ENCODE measurements at places on chromosomes 11 and 22.
A peak's percentile ranks its signal among the peaks of the same experiment; 100 is the strongest.

DNA sequence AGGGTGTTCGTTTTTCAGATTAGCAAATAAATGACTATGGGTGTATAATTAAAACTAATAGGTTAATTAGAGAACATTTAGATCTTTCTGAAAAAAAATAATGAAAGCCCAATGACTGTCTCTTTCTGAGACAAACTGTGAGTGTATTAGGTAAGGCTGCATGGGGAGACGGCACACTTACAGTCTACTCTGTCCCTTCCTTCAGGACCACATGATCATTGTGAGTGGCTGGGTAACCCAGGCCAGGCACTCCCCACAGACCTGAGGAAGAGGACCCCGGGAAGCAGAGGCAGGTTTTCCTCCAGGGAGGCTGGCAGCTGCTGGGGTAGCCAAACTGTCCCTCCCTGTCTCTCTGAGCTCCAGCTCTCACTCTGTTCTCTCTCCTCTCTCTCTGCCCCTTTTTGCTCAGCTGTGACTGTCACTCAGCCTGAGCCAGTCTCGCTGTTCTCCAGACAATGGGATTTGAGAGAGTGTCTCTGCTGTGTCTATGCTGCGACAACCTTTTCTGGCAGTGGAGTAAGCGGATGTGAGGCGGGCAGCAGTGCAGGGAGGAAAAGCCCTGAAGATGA lies 83.1 kb upstream of the NCAM1 start:
- no peak for DNase-seq

GRCh38 chr11:70040869-70041501 lies 37.1 kb upstream of the ANO1 start:
- no peak for DNase-seq

DNA sequence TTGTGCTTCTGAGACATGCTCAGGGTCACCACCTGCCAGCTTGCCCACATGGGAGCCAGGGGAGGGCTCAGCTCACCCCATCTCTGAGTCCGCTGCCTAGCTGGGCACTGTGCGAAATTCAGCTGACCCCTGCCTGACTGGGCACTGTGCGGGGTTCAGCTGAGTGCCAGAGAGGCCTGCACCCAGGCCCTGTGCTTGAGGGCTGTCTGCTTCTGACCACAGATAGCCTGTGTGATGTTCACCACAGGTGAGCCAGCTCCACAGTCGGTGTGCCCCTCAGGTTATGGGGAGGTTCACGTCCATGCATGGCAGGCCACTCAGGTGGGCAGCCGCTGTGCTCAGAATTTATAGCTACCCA lies 84.5 kb upstream of the SUSD2 start:
- no peak for DNase-seq

DNA sequence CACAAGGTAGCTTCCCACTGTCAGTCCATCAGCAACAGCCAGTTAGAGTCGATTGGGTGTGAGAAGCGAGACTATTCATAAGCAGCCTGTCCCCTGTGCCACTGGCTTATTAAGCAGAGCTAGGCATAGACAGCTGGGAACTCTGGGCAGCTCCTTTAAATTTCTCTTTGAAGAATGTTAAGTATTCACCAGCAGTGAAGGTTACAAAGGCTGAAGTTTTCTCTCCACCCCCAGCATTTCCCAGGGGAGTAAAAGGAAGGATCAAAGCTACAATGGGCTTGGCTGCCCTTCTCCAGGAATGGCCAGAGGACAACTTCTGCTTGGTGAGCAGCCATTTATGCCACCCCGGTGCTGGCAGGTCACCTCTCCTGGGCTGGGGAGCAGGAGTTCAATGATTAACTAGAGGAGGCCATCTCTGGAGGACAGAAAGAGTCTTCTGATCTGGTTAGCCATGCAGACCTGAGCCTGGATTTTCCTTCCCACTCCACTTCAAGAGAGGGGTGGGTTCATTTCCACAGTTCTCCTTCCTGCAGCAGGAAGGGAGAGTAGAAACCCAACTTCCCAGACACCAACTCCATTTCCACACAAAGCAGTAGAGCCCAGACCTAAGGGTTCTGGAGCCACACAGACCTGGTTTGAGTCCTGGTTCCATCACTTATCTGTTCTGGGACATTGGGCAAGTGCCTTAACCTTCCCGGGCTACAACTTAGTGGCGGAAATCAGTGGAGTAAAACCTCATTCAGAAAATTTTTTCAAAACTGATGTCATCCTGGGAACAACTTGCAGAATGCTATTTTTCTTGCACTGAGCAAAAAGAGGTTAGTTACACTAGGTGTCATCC lies 22.6 kb downstream of the POU2AF3 start:
- no peak for DNase-seq

- no peak for DNase-seq
Measured at GRCh38 chr11:17098658-17099057, 21.2 kb upstream of the RPS13 start.

DNA sequence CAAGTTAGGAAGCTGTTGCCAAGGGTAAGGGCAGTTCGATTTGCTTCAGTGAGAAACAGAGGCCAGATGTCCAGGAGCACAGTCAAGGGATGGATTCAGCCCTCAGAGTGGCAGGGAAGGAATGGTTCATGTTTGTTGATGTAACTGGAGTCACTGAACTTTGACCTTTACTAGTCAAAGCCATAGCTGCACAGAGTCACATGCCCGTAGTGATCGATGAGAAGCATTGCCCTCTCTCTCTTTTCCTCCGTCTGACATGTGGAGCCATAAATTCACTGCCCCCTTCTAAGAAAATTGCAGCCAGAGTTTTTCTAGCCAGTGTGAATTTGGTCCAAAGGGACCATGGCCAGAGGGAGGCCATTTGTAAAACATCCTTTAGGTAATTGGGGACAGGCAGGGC lies 124.1 kb upstream of the MTNR1B start:
- DNase-seq = no peak

- no peak for DNase-seq
Measured at GRCh38 chr22:20268279-20269012, at the start of gene RTN4R. Gene RTN4R (minus strand): TSS chr22:20268318. CDS start chr22:20268092, 226 bp downstream.

- no peak for DNase-seq
Measured at GRCh38 chr11:1235901-1236315, 13.0 kb downstream of the MUC5B start.

- peak; percentile 62 for DNase-seq
Measured at GRCh38 chr11:82995754-82996398, 75.8 kb downstream of the RAB30 start.

- DNase-seq = no peak
Measured at GRCh38 chr11:22275600-22275999, 62.6 kb upstream of the SLC17A6 start.

DNA sequence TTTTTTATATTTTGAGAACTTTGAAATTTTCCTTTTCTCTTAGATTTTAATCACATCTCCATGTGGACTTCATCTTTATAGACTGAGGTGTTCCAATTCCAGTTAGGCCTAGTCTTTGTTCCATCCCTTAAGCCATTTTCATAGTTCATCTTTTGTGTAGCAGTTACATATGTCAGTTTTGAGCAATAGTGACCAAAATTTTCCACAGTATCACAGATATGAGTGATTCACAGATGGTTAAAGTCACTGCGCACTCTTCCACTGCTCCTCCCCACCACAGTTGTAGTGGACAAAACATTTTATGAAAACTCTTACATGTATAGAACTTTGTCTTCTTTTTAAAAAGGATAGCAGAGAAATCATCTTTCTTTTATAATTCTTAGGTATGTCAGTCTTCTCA lies 42.8 kb downstream of the YAP1 start:
- DNase-seq = no peak

DNA sequence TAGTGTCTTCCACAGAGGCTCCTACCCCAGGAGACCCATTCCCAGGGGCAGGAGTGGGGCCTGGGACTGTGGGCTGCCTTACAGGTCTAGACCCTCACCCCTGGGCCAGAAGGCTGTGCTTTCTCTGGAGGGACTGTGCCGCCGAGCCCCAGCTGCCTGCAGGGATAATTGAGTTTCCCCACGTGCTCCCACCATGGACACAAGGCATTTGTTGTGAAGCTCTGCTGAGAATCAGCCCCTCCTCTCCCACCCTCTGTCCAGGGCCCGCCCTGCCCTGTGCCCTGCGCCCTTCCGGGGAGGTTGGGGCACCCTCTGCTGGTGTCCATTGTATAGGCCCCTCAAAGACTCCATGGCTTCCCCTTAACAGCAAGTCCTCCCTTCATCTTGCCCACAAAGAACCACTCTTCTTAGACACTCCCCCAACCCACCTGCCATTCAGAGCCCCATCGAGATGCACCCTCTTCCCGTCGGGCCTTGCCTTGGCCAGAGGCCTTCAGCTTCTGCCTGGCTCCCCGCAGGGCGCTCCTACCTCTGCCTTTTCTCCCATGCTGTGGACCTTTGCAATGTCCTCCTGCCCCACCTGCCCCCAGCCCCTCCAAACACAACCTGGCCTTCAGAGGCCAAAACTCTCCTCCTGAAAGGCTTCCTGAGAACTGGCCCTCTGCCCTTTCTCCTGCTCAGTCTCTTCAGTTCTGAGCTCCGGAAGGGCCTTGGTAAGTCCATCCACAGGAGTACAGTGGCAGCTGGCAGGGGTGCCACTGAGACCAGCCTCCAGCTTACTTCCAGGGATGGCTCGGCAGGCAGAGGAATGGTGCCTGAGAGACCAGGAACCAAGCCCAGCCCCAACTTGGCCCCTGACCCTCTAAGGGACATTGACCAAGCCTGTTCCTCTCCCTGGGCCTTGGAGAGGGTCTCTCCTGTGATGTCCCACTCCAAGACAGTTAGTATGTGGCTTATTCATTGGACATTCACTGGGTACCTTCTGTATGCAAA lies 22.4 kb downstream of the DUSP8 start:
- DNase-seq = no peak

DNA sequence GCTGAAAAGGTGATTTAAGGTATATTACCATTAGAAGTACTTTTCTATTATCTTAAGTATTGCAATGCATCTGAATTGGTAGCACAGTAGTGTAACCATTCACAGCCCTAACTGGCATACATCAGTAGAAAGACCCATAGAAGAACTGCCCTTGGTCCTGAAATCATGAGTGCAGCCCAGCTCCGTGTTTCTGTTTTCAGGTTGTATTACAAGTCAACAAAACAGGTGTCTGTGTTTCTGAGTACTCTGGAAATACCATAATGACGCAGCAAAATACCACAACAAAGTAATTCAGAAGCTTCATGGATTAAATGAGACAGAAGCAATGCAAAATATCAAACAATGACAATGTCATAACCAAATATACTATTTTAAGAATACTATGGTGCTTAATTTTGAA lies 226.3 kb downstream of the OPCML start:
- no peak for DNase-seq

GRCh38 chr22:44730022-44730393 lies 22.4 kb upstream of the ARHGAP8 start:
- DNase-seq = no peak

DNA sequence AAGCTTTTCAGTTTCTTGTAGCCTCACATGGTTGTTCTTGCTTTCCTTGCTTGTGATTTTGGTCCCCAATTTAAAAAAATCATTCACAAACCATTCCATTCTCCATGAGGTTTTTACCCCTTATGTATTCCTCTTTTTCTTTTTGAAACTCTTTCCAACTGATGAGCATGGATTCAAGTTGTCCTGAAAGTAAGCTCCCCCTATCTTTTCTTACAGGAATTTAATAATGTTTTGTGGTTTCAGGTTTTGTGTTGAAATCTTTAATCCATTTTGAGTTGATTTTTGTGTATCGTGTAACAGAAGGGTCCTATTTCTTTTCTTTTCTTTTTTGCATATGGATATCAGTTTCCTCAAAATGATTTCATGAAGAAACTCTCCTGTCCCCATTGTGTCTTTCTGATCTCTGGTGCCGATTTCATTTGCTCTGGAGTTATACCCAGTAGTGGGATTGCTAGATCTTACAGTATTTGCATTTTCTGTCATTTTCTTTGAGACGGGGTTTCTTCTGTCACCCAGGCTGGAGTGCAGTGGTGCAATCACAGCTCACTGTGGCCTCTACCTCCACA lies 58.5 kb downstream of the LRRC74B start:
- DNase-seq = no peak

- DNase-seq = no peak
Measured at GRCh38 chr11:93727985-93728791, 13.1 kb downstream of the TAF1D start.

GRCh38 chr11:45485070-45485707 lies 180.2 kb downstream of the CHST1 start:
- DNase-seq = no peak

- DNase-seq = no peak
Measured at GRCh38 chr22:35140879-35141745, 75.2 kb downstream of the ISX start.

DNA sequence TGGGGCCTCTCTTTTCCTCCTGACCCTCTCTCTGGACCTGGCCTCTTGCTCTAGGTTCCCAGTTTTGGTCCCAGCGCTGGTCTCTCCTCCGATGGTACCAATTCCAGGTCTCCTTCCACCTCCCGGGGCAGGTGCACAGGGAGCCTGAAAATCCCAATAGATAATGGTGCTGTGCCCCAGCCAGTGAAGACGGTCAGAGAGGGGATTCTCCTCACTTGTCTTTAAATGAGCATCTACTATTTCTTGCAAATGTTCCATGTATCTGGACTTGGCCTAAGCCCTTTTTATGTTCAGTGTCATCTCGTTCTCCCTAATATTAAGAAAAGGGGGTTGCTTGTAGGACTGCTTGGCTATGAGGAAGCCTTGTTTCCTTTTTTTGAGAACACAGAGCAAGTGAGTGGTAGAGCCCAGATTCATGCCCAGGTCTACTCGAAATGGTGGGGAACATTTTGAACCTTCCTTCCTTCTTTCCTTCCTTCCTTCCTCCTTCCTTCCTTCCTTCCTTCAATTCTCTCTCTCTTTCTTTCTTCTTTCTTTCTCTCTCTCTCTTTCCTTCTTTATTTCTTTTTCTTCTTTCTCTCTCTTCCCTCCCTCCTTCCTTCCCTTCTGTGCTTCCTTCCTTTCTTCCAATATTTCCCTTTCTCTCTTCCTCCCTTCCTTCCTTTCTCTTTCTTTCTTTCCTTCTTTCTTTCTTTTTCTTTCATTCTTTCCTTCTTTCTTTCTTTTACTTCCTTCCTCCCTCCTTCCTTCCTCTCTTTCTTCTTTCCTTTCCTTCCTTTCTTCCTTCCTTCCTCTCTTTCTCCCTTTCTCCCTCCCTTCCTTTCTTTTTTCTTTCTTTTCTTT lies 620 bp downstream of the APOBEC3A start:
- DNase-seq = no peak

DNA sequence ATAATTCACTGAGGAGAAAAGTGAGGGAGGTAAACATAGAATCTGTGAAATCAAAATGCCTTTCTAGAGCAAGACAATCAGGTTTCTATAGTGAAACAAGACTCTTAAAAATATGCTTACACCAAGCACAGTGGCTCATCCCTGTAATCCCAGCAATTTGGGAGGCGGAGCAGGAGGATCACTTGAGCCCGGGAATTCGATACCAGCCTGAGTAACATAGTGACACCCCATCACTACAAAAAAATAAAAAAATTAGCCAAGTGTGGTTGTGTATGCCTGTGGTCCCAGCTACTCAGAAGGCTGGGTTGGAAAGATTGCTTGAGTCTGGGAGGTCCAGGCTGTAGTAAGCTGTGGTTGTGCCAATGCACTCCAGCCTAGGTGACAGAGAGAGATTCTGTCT lies 43.2 kb upstream of the ME3 start:
- DNase-seq = no peak

GRCh38 chr11:61079416-61080150 lies 22.7 kb upstream of the CD5 start:
- no peak for DNase-seq

- no peak for DNase-seq
Measured at GRCh38 chr11:79467761-79468160, 26.9 kb upstream of the TENM4 start.

- no peak for DNase-seq
Measured at GRCh38 chr11:46616551-46617133, 385 bp downstream of the HARBI1 start.

GRCh38 chr11:77723024-77723423 lies 85.4 kb upstream of the CLNS1A start:
- no peak for DNase-seq

GRCh38 chr11:126838779-126839178 lies 161.8 kb downstream of the KIRREL3 start:
- no peak for DNase-seq

GRCh38 chr11:127898422-127899365 lies 688.7 kb downstream of the ETS1 start:
- no peak for DNase-seq
